Immature natural killer cell (primary cell): ENCODE measurements at places on chromosomes 4 and X. TPM values are rescaled to one million over a fixed set of nuclear protein-coding genes. Genes with fewer than 3 reads are reported as not detected.

The BEX1 gene
- not detected for polyA plus RNA-seq

The DCAF12L2 gene
- not detected for polyA plus RNA-seq

The FDCSP gene
- polyA plus RNA-seq = not detected

The FAM53A gene
- 0.38 TPM for polyA plus RNA-seq

The AKAP4 gene
- not detected for polyA plus RNA-seq

The CT45A10 gene
- polyA plus RNA-seq = not detected

The FRMPD4 gene
- not detected for polyA plus RNA-seq

The DUX4 gene
- polyA plus RNA-seq = not detected

The NR0B1 gene
- not detected for polyA plus RNA-seq

The VCX gene
- not detected for polyA plus RNA-seq

The PAPSS1 gene
- 29.9 TPM for polyA plus RNA-seq

The TTC29 gene
- polyA plus RNA-seq = not detected

The KIAA1210 gene
- not detected for polyA plus RNA-seq

The POU4F2 gene
- not detected for polyA plus RNA-seq

The IL13RA2 gene
- not detected for polyA plus RNA-seq

The PJA1 gene
- polyA plus RNA-seq = 36.4 TPM

The CYSLTR1 gene
- 26.2 TPM for polyA plus RNA-seq

The GLRA2 gene
- polyA plus RNA-seq = not detected

The BST1 gene
- polyA plus RNA-seq = 0.78 TPM
